ENCODE measurements at places on chromosomes 6 and 20.

GRCh38 chr20:35767683-35768481, 3.9 kb upstream of the PHF20 start:
- DNase-seq, result no peak

GRCh38 chr20:45114465-45115385, at the start of gene WFDC5:
WFDC5 (minus strand) TSS chr20:45115174; CDS start chr20:45115083, 91 bp downstream.
- DNase-seq, result no peak

- DNase-seq, result no peak
Observed at GRCh38 chr6:168507730-168508129, 66.7 kb downstream of the SMOC2 start.

DNA sequence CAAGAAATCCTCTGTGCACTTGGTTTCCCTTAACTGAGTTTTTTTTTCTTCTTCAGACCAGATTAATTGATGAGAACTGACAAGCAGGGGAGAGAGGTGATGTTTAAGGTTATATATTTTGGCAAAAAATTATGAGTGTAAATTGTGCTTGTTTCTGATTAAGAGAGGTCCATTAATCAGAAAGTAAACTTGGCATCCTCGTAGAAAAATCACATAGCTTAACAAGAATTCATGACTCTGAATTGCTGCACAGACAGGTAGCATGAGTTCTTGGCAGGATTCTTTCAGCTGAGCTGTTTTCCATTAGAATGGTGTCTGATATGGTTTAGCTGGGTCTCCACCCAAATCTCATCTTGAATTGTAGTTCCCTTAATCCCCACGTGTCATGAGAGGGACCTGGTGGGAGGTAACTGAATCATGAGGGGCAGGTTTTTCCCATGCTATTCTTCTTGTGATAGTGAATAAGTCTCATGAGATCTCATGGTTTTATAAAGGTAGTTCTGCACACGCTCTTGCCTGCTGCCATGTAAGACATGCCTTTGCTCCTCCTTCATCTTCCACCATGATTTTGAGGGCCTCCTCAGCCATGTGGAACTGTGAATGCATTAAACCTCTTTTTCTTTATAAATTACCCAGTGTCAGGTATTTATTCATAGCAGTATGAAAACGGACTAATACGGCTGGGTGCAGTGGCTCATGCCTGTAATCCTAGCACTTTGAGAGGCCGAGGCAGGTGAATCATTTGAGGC, 34.2 kb upstream of the DDR1 start:
- no peak for DNase-seq

GRCh38 chr6:157240059-157240959, 83.0 kb downstream of the TMEM242 start:
- peak; percentile 49 for DNase-seq

DNA sequence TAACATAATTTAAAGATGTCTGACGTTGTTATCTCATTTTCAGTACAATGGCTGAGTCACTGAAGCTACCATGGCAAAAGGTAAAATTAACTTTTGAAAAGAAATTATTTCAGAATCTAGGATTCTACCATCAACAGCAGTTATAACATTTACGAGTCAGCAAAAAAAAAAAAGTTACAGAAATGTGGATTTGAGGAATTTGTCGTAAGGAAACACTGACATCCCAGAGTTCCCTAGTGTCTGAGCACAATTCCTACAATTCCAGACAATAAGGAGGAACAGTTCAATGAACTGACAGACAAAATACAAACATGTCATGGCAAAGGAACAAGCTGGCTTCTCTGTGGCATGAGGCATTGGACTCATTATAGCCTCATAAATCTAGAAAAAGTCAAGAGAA, 19.1 kb downstream of the ABRACL start:
- DNase-seq, result no peak

DNA sequence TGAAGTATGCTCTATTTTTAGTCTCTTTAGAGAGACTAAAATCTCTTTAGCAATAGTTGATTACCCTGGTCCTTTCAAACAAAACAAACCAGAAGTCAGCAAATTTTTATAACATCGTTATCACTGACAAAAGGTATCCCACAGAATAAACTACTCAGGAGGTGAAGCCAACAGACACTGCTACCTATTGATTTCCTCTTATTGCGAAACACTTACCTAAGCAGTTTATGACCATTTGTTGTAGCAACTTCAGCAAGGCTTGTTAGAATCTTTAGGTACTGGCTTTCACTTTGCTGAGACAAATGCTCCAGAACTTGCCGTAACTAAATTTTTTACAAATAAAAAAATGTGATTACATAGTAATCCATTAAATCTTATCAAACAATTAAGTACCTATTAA, 64.4 kb downstream of the HACE1 start:
- DNase-seq, result no peak

DNA sequence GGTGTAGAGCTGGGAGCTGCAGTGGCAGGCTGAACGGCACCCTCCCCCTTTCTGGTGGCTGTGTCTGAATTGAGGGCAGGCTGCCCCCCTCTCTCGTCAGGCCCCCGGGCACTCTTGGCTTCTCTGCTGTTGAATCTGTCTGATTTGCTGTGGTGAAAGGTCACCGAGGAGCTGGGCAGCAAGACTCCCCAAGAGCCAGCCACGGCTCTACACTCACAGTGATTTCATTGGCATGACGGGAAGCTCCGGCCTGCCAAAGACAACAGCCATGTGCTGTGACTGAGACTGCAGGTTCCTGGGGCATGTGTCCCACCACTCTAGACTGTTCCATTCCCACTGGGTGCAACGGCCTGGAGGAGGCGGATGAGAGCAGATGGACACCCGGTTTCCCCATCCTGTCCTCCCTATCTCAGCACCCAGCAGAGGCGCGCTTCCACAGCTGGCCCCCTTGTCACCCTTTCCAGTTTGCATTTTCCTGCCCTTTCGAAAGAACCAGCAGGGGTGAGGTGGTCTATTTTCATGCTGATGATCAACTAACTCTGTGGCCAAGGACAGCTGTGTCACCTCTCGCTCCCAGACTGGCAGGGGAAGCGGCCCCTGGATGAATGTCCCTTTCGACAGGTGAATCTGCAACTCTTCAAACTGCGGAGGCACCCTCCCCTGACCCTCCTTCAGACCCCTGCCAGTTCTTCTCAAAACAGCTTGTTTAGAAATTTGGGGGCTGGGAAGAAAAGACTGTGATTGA, 2.2 kb downstream of the APCDD1L start:
- DNase-seq, result no peak

DNA sequence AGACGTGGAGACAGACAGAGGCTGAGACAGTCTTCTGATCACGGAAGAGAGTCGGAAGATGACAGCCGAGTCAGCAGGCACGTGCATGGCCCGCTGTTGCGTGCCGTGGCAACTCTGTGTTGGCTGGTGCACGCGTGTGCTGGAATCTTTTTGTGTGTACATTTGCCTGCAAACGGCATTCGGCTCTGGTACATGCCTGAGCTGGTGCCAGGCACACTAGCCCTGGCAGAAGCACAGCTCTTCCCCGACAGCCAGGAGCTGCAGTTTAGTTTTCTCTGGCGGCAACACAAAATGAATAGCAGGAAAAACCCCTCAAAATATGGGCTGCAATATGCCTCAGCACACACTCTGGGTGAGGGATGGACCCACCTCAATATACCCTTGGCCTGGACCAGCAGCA, 769 bp upstream of the PDYN start:
- no peak for DNase-seq

DNA sequence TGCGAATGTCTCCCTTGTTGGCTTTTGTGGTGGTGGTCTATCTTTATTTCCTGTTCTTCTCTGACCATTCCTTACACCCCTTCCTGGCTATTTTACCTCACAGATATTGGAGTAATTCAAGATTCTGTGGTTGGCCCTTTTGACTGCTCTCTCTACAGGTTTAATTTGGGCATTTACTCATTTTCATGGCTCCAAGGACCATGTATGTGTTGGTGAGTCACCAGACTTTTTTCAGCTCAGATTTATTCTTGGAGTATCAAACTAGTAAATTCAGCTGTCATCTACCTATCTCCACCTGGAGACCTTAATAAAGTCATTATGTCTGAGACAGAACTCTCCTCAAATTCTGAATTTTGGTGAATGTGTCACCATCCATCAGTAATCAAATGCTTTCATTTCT, 15.5 kb downstream of the RNF146 start:
- no peak for DNase-seq

DNA sequence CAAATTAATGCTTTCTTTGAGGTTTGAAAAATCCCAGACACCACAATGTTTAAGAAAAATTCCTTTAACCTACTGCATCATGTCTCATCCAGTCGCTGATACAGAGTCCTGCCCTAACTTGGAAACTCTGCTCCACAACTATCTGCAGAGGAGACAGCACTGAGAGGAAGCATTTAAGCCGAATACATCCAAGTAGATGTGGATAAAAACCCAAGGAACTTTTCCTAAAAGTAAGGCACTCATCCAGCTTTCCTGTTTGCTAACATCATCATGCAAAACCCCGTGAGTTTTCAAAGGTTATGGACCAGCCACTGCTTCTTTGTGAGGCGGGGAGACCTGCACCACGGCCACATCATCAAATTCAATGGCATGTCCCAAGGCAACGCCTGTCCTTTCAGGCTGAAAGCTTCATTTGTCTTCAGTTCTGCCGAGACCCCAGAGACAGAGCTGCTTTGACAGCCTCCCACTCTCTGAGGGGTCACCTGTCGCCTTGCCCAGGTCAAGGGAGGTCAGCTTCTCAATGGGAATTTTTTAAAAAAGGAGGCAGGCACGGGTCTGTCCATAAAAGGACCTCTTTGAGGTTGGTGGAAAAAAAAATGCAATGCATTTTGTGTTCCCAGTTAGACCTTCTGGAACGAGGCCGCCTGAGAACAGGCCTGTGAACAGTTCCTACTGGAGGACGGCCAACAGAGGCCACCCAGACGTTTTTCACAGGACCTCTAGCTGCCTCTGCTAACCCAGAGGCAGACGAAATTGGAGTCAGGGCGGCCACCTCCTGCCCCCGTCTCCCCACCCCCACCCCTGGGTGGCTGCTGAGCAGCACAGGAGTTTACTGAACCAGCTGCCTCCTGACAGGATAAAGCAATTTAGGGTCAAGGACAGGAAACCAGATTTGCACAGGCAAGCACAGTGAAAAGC, 142.5 kb upstream of the HDDC2 start:
- peak; percentile 15 for DNase-seq

DNA sequence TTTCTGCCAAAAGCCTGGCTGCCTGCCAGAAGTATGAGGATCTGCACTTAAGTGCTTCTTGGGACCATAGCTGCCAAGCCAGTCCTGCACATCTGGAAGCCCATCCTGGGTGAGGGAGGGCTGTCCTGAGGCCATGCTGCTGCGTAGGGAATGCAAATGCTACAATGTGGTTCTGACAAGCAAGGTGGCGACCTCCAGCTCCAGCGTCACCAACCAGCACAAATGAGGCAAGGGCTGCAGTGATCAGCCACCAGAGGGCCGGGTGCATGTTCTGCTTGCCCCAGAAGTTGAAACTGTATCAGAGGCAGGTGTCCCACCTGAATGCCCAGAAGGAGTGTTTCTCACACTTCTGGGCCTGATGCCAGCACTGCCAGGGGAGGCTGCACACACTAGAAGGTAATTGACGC, 99.1 kb upstream of the KCNQ5 start:
- no peak for DNase-seq

DNA sequence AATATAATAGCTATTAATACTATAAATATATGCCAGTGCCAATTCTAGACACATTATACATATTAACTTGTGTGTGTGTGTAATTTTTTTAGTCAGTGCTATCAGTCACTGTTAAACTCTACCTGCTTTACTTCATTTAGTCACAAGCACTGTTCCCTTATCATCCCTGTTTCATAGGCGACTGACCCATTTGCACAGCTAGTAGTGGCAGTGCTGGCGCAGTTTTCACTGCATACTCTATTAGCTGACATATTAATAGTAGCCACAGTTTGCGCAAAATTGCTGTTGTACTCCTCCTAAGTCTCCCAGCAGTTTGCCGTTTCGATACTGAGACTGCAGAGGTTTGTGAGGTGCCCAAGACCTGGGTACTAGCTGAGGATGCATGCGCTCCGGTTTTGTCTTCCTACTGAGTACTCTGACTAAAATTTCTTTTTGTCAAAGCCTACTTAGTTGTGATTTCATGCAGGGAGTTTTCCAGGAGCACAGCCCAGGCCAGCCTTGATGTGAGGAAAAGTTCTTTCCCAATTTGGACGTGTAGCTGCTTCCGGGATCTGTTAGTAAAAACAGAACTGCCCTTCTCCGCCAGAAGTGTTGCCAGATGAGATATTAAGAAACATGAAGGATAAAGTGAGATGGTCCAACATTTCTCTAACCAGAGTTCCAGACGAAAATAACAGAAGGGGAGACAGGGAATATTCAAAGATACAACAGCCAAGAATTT, 5.6 kb downstream of the BAG2 start:
- no peak for DNase-seq

- no peak for DNase-seq
Observed at GRCh38 chr20:58759947-58760346, 67.3 kb downstream of the NPEPL1 start.

- no peak for DNase-seq
Observed at GRCh38 chr6:19921786-19922185, 84.6 kb downstream of the ID4 start.

- DNase-seq, result no peak
Observed at GRCh38 chr6:72946774-72947173, 278.5 kb downstream of the KHDC1L start.

DNA sequence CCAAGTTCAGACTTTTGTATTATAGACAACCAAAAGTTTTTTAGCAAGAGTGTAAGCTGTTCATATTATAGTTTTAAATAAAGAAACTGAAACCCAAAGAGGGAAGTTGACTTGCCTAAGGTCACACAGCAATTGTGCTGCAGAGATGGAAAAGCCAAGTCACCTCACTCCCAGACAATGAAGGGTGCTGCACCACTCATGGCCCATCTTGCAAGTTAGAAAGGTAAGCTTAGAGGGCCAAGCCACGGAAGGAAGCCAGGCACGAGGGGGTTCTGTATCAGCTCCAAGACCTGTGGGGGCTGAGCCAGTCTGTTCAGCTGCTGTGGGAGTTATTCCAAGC, 860 bp downstream of the DEFB124 start:
- DNase-seq, result no peak

- DNase-seq, result no peak
Observed at GRCh38 chr6:148146717-148147462, 195.7 kb upstream of the SASH1 start.

GRCh38 chr6:158233214-158233795, 65.2 kb downstream of the GTF2H5 start:
- peak; percentile 42 for DNase-seq

- DNase-seq, result no peak
Observed at GRCh38 chr6:28167068-28167467, 25.4 kb downstream of the ZKSCAN8 start.

DNA sequence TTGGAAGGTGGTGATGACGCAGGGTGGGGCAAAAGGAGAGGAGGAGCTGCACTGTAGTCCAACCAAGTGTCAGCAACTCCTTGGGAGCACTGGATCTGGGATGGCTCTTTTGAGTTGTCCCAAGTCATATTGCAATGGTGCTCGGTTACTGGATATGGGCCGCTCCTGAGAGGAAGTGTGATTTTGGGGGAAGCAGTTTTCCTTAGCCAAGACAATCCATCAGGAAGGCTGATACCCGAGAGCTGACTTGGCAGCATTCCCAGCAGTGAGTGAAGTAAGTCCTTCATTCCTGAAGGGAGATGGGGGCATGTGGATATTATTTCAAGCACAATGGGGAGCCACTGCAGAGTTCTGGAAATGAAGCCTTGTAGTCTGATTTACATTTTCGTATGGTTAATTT, 354.1 kb downstream of the RFPL4B start:
- DNase-seq, result no peak
